Activated T-cell treated with anti-CD3 and anti-CD28 coated beads, Interleukin-2, amount 50 U/mL, for 24 hours (primary cell): ENCODE measurements at places on chromosomes 7 and 10.

DNA sequence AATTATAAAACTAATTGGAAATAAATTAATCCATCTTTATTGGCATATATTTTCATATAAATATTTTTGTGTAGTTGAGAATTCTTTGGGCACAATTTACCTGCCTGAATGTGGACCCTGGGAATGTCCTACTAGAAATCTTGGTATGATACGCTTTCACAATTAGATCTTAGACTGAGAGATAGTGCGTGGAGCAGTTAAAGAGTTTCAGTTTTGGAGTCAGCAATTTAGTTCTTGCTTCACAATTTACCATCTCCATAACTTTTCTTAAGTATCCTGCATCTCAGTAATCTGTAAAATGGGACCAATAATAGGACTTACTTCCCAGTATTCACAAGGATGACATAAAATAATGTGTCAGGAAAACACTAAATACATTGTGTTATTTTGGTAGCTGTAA, 2.0 kb downstream of the MTPN start:
- peaks cover 57% of the 10 kb centered on the region for H3K36me3 ChIP-seq
- no peak overlapping the region for H3K27ac ChIP-seq
- no peak for DNase-seq
- peaks cover 71% of the 10 kb centered on the region for H3K4me1 ChIP-seq
- H3K27me3 ChIP-seq, result no peaks in the 10 kb centered on the region

DNA sequence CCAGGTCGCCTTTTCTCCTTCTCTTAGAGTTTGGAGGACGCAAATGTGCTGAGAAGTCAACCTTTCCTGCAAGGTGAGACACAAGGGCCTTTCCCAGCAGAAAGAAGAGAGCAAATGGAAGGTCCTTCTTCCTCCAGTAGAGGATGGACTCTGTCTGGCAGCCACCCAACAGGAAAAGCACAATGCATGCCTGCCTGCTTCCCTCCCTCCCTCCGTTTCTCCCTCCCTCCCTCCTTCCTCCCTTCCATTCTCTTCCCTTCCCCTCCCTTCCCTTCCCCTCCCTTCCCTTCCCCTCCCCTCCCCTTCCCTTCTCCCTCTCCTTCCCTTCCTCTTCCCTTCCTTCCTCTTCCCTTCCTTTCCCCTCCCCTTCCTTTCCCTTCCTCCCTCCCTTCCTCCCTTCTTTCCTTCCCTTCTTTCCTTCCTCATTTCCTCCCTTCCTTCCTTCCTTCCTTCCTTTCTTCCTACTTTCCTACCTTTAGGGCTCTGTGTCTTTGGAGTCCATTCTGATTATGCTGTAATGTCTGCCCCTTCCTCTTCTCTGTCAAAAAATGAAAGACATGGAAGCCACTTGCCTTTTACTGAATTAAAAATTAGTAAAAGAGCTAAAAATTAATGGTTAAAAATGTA, 66.4 kb downstream of the TRUB1 start:
- H3K4me3 ChIP-seq, result no peak overlapping the region
- no peaks in the 10 kb centered on the region for H3K36me3 ChIP-seq
- peaks cover 15% of the 10 kb centered on the region for H3K27me3 ChIP-seq
- no peak for DNase-seq
- H3K4me1 ChIP-seq, result no peaks in the 10 kb centered on the region

- peaks cover 20% of the 10 kb centered on the region for H3K27me3 ChIP-seq
- H3K4me1 ChIP-seq, result no peaks in the 10 kb centered on the region
- no peaks in the 10 kb centered on the region for H3K36me3 ChIP-seq
- H3K27ac ChIP-seq, result no peak overlapping the region
Observed at GRCh38 chr10:2856598-2856997, 210.8 kb upstream of the PFKP start.

GRCh38 chr7:150568714-150569113, 1.5 kb downstream of the GIMAP4 start:
- peak; percentile 63 for DNase-seq
- peak overlapping the region; percentile 94 for H3K27ac ChIP-seq
- H3K4me3 ChIP-seq, result peak overlapping the region; percentile 84
- no peaks in the 10 kb centered on the region for H3K27me3 ChIP-seq

- no peak overlapping the region for H3K4me3 ChIP-seq
- no peak for DNase-seq
- no peaks in the 10 kb centered on the region for H3K36me3 ChIP-seq
- H3K4me1 ChIP-seq, result peaks cover 13% of the 10 kb centered on the region
- H3K27me3 ChIP-seq, result peaks cover 3% of the 10 kb centered on the region
Observed at GRCh38 chr7:142422621-142423020, 164.8 kb upstream of the PRSS58 start.

- no peak overlapping the region for H3K4me3 ChIP-seq
- H3K27me3 ChIP-seq, result no peaks in the 10 kb centered on the region
- H3K36me3 ChIP-seq, result no peaks in the 10 kb centered on the region
- no peaks in the 10 kb centered on the region for H3K4me1 ChIP-seq
- no peak for DNase-seq
Observed at GRCh38 chr10:36424502-36424901, 700.9 kb upstream of the ANKRD30A start.

GRCh38 chr10:45368181-45368580, 5.8 kb upstream of the ALOX5 start:
- no peak overlapping the region for H3K4me3 ChIP-seq
- peaks cover 5% of the 10 kb centered on the region for H3K4me1 ChIP-seq
- no peaks in the 10 kb centered on the region for H3K36me3 ChIP-seq

DNA sequence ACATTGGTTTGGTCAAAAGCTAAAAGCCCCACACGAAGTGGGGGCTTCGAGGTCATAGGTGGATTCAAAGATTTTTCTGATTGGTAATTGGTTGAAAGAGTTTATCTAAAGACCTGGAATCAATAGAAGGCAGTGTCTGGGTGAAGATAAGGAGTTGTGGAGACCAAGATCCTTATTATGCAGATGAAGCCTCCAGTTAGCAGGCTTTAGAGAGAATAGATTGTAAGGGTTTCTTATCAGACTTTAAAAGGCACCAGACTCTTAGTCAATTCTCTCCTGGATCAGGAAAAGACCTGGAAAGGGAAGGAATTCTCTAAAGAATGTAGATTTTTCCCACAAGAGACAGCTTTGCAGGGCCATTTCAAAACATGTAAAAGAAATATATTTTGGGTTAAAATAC, 260.2 kb downstream of the PHF14 start:
- no peak overlapping the region for H3K4me3 ChIP-seq
- no peaks in the 10 kb centered on the region for H3K36me3 ChIP-seq
- peaks cover 7% of the 10 kb centered on the region for H3K27me3 ChIP-seq
- no peak for DNase-seq
- H3K27ac ChIP-seq, result no peak overlapping the region

GRCh38 chr10:95742485-95742884, 13.5 kb upstream of the ENTPD1 start:
- H3K27ac ChIP-seq, result no peak overlapping the region
- no peaks in the 10 kb centered on the region for H3K4me1 ChIP-seq
- no peaks in the 10 kb centered on the region for H3K36me3 ChIP-seq
- H3K4me3 ChIP-seq, result no peak overlapping the region

DNA sequence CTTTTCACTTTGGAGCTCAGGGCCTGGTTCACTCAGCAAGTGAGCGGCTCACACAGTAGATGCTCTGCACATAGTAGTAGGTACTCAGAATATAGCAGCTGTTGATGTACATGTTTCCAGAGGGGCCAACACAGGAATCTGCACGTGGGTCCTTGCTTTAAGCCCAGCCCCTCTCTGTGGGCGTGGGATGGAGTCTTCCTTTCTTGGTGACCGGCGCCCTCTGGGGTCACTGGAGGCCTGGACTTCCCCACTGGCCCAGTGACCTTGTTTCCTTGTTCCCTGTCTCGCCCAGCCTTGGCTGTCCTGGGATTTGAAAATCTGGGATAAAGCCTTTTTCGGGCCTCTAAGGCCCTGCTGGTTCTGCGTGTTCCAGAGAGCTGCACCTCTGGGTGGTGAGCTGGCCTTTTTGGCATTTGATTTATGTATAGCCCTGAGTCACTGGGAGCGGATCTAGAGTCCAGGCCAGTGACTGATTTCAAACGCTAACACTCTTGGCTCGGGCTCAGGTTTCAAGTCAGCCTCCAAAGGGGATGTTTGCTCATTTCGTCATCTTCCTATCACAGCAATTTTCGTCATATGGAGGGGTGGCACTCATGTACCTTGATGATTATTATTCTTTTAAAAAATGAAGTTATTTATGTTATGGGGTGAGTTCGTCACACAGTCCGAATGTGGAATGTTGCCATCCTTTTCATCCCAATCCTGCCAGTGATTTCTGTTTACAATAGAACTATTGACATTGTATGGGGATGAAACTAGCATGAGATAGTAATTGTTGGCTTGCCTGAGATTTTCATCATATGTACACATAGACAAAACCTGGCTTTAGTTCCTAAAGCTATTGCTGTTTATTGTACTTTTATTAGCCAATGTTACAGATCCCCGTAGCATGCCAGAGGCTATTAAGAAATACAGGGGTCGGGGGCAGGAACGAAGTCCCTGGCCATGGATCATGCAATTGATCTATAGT, 65.5 kb downstream of the CUX1 start:
- no peak for DNase-seq
- peaks cover 38% of the 10 kb centered on the region for H3K4me1 ChIP-seq
- H3K27ac ChIP-seq, result no peak overlapping the region
- no peaks in the 10 kb centered on the region for H3K36me3 ChIP-seq
- H3K4me3 ChIP-seq, result no peak overlapping the region

- no peaks in the 10 kb centered on the region for H3K4me1 ChIP-seq
- H3K27me3 ChIP-seq, result no peaks in the 10 kb centered on the region
- no peak for DNase-seq
- no peak overlapping the region for H3K4me3 ChIP-seq
- no peak overlapping the region for H3K27ac ChIP-seq
Observed at GRCh38 chr10:82815680-82816079, 940.7 kb downstream of the NRG3 start.

- H3K27me3 ChIP-seq, result no peaks in the 10 kb centered on the region
- H3K4me3 ChIP-seq, result no peak overlapping the region
- peaks cover 80% of the 10 kb centered on the region for H3K4me1 ChIP-seq
Observed at GRCh38 chr7:140168816-140169215, 8.0 kb downstream of the KDM7A start.

DNA sequence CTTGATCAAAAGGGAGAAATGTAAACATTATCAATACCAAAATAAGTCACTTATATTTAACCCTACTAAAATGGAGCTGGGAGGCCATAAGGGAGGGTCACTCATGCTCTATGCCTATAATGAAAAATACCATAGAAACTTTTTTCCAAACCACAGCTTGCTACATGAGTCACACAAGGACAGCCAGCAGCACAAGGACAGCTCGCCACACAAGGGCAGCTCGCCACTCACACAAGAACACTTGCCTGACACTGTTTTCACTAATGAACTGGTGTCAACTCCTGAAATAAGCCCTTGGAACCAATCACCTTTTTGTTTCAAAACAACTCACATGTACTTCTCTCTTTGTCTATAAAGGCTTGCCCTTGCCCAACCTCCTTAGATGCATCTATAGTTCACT, 43.3 kb downstream of the FRMPD2 start:
- peaks cover 5% of the 10 kb centered on the region for H3K27me3 ChIP-seq
- H3K27ac ChIP-seq, result no peak overlapping the region
- H3K4me3 ChIP-seq, result no peak overlapping the region
- no peak for DNase-seq
- H3K36me3 ChIP-seq, result no peaks in the 10 kb centered on the region

DNA sequence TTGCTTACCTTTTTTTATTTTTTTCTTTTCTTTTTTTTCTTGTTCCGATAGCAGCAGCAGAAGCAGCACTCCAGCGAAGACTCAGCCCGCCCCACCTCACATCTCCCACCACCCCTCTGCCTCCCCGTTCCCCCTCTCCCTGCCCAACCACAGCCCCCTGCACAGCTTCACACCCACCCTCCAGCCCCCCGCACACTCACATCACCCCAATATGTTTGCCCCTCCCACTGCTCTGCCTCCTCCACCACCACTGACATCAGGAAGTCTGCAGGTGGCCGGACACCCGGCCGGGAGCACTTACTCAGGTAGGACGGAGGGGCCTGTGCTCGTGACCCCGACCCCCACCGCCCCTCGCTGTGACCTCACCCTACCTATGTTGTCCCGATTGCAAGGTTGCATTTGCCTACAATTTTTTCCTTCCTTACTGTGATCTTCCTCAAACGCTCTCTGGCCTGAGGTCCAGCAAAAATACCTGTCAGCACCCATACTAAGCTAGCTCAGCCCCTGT, 367.2 kb upstream of the GALNT17 start:
- peaks cover 10% of the 10 kb centered on the region for H3K4me1 ChIP-seq
- H3K27me3 ChIP-seq, result no peaks in the 10 kb centered on the region
- peaks cover 7% of the 10 kb centered on the region for H3K36me3 ChIP-seq
- H3K27ac ChIP-seq, result no peak overlapping the region
- DNase-seq, result no peak

GRCh38 chr7:37065779-37066271, 341.5 kb upstream of the AOAH start:
- peaks cover 82% of the 10 kb centered on the region for H3K4me1 ChIP-seq
- peaks cover 80% of the 10 kb centered on the region for H3K36me3 ChIP-seq
- peak overlapping the region; percentile 25 for H3K4me3 ChIP-seq
- H3K27me3 ChIP-seq, result no peaks in the 10 kb centered on the region

DNA sequence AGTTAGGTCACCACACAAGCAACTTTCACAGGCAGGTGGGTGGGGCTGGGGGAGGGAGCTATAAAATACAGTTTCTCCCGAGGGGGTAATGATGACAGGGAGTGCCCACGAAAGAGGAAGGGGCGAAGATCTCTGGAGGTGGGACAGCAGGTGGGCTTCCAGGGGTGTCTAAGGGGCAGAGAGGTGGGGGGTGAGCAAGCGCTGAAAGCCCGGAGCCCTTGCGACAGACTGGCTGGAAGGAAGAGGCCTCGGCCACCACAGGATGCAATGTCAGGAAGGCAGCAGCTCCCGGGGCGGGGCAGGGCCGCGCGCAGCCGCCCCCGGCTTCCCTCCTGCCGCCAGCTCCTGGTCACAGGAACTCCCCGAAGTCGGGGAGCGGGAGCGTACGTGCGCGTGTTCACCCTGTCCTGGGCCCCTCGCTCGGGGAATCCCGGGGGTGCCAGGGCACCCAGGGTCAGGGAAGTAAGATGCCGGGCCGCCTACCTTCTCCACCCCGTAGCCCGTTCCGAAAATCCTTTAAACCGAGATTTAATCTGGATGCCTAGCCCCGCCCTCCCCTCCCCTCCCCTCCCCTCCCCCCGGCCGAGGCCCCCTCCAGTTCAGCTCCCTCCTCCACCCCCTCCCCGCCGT, 105.2 kb upstream of the PPIF start:
- H3K27me3 ChIP-seq, result no peaks in the 10 kb centered on the region
- peak overlapping the region; percentile 87 for H3K27ac ChIP-seq
- peak overlapping the region; percentile 75 for H3K4me3 ChIP-seq

GRCh38 chr10:131777921-131778320, 122.9 kb upstream of the PPP2R2D start:
- H3K27me3 ChIP-seq, result peaks cover 11% of the 10 kb centered on the region
- DNase-seq, result no peak
- no peaks in the 10 kb centered on the region for H3K36me3 ChIP-seq
- no peaks in the 10 kb centered on the region for H3K4me1 ChIP-seq

DNA sequence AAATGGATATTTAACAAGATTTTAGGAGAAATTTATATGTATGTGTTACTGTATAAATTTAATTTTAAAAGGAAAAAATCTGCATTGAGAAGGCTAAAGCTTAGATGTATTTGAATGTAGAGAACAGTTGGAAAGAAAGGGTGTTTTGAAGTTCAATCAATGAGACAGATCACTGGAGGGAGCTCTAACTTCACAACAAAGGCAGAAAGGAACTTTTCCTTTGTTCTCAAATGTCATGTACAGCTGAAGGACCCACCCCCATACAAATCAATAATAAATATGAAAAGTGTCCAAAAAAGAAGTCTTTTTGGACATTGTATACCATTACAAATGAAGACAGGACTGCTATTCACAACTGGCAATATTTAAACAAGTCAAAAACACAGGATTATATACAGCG, 403.4 kb downstream of the DNAJB9 start:
- no peaks in the 10 kb centered on the region for H3K36me3 ChIP-seq
- H3K4me1 ChIP-seq, result no peaks in the 10 kb centered on the region
- H3K4me3 ChIP-seq, result no peak overlapping the region
- no peak overlapping the region for H3K27ac ChIP-seq
- no peaks in the 10 kb centered on the region for H3K27me3 ChIP-seq
